Neuronal stem cell (in vitro differentiated cells): ENCODE measurements at places on chromosomes 3 and 15.

DNA sequence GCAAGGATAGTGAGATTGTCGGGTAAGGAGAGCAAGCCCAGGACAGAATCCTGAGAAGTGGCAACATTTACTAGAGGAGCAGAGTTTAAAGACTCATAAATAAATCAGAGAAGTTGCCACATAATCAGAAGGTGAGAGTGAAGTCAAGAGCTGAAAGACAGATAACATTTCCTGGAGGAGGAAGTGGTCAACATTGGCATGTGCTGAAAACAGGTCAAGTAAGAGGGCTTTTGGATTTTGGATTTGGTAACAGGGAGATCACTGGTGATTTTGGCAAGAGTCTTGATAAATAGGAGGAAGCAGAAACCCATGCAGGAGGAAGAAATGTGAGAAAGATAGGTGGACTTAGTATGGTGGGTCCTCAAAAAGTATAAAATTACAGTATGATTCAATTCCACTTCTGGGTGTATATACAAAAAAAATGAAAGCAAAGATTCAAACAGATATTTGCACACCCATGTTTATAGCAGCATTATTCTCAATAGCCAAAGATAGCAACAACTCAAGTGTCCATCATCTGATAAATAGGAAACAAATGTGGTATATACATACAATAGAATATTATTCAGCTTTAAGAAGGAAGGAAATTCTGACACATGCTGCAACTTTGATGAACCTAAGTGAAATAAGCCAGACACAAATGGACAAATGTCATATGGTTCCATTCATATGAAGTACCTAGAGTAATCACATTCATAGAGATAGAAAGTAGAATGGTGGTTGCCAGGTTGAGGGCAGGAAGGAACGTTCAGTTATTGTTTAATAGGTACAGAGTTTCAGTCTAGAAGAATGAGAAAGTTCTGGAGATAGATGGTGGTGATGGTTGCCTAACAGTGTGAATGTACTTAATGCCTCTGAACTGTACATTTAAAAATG, 27.3 kb upstream of the MBNL1 start:
- DNase-seq = no peak

DNA sequence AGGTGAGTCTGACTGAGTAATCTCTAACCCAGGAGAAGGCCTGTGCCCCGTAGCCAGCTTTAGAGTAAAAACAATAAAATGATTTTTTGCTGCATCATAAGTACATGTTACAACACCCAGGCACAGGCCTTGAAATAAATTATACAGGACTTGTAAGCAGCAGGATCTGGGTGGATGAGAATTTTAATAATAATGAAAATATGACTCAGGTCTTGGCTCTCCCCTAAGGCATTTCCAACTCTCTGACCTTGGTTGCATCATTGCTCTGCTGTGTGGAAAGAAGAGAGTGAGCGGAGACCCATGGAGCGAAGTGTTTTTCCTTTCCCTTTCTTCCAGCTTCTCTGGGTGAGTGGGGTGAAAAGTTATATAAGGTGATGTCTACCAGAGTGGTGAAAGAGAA, 44.6 kb downstream of the EOMES start:
- DNase-seq = no peak

DNA sequence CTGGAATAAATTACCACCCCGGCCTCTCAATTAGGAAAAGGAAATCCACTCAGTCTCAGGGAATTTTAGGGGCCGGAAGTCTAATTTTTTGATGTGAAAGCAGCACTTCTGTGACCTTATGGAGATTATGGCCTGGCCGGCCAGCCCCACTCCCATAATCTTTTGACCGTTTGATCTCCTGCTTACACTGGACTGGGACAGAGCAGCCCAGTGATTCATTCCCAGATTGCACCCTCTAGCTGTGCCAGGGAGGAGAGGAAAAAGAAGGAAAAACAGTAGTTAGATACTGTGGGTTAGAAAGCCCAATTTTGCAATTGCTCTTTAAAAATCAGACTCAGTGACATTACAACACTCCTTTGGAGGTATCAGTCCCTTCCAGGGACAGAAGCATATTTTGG, 32.4 kb downstream of the GJD2 start:
- no peak for DNase-seq

GRCh38 chr15:101615414-101615985, 36.7 kb downstream of the TM2D3 start:
- DNase-seq = no peak

- no peak for DNase-seq
Measured at GRCh38 chr3:187615630-187616029, 54.6 kb downstream of the SST start.

GRCh38 chr3:161323926-161324621, 47.2 kb downstream of the SPTSSB start:
- DNase-seq = no peak

- no peak for DNase-seq
Measured at GRCh38 chr3:9852528-9852927, 8.7 kb upstream of the RPUSD3 start.

- no peak for DNase-seq
Measured at GRCh38 chr15:32908135-32908801, 190.5 kb downstream of the GREM1 start.

DNA sequence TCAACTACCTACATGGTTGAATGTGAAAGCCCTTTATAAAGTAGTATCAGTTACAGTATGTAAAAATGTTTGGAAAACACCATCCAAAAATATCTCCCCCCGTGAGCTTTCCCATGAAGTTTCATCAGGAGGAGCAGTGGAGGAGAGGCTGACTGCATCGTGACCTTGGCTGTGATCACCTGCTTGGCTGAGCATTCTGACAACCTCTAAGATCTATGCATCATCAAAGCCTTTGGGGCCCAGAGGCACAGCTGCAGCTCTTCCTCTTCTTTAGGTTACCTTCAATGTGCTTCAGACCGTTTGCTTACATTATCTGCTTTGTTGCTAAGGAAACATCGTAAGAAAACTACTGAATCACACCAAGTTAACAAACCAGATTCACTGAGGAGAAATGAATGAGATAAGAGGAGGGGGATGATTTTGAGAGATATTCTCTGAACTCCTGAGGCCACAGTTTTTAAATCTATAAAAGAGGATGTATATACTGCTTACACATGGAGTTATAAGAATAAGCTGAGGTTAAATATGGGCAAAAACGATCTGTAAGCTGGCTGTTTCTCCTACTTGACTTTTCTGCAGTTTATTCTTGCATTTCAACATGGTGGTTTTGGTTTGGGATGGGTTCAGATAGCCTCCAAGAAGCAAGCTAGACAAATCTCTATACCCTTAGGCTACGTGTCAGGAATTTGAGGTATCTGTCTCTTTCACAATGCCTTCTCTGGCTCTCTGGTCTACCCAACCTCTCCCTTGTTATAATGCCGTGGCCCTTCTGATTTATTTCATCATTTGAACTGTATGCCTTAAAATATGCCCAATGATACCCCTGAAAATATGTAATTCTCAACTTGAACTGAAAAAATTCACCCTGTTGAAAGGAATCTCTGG, 4.0 kb downstream of the GCSAM start:
- DNase-seq = no peak

DNA sequence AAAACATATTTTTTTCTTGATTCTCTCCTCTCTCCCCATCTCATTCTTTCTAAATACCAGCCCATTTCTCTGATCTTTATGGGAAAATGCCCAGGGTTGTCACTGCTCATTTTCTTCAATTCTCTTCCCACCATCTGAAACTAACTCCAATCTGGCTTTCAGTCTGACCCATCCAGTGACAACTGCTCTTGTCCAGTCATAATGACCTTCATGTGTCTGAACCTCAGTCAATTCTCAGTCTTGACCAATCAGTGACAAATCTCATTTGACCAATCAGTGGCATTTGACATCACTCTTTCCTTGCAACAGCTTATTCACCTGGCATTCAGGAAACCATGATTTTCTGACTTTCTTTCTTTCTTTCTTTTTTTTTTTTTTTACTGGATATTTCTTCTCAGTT, 15.1 kb downstream of the VEPH1 start:
- DNase-seq = no peak

- no peak for DNase-seq
Measured at GRCh38 chr3:69695443-69695842, 43.8 kb upstream of the MITF start.

GRCh38 chr3:116350119-116350733, 95.1 kb downstream of the LSAMP start:
- no peak for DNase-seq

GRCh38 chr3:67018789-67019526, 20.9 kb downstream of the KBTBD8 start:
- DNase-seq = no peak

DNA sequence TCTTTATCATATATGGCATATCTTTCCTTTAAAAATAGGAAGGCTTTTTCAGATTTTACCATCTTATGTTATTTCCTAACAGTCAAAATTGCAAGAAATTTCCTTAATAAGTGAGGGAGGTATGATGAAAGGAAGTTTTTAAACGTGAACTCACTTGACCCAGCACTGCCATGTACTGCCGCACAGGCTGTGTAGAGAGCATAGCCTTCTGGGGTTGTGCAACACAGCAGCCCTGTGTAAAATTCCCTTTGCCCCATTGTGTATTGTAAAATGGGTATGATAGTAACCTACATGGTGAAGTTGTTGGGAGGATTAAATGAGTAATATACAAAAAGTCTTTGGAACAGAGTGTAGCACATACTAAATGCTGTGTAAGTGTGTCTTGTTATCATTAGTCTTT, 78.6 kb downstream of the PEX5L start:
- no peak for DNase-seq

GRCh38 chr3:106717178-106717780, 660.0 kb upstream of the CCDC54 start:
- DNase-seq = no peak

DNA sequence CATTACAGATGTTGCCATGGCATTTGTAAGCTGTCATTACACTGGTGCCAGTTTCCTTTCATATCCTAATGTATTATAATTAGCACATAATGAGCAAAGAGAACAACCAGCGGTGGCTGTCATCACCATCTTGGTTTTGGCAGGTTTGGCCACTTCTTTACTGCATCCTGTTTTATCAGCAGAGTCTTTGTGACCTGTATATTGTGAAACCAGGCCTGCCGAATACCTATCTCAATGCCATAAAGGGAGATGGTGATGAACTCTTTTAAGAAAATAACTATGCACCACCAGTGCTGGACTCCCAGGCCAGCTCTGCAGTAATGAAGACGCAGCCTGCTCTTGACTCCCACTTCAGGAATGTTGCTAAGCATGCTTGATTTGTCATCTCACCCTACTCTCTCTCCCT, 458.1 kb upstream of the NR2F2 start:
- no peak for DNase-seq

- no peak for DNase-seq
Measured at GRCh38 chr15:33086500-33087121, 107.9 kb downstream of the FMN1 start.

GRCh38 chr15:69305204-69305931, 6.7 kb downstream of the PAQR5 start:
- DNase-seq = no peak

GRCh38 chr3:165837058-165837525, at the start of gene BCHE:
TSS of gene BCHE (minus strand) at chr3:165837423. CDS start at chr3:165831033, 6,390 bp downstream.
- peak; percentile 30 for DNase-seq

- DNase-seq = no peak
Measured at GRCh38 chr15:52557274-52557641, 11.6 kb downstream of the ARPP19 start.

DNA sequence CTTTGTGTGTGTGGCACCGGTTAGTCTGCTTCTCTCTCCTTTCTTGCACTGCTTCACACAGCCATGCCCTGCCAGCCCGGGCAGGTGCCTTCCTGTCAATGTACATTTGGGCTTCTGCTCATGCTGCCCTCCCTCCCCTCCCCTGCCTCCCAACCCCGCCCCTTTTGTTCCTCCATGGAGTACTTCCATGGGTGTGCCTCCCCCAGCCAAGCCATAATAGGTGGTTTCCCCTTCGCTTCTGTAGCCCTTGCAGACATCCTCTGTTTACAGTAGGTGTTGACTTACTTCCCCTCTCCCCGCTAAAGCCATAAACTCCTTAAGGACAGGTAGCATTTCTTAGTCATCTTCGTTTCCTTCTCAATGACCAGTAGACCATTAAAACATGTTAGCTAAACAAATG, 31.8 kb upstream of the CRTC3 start:
- no peak for DNase-seq

DNA sequence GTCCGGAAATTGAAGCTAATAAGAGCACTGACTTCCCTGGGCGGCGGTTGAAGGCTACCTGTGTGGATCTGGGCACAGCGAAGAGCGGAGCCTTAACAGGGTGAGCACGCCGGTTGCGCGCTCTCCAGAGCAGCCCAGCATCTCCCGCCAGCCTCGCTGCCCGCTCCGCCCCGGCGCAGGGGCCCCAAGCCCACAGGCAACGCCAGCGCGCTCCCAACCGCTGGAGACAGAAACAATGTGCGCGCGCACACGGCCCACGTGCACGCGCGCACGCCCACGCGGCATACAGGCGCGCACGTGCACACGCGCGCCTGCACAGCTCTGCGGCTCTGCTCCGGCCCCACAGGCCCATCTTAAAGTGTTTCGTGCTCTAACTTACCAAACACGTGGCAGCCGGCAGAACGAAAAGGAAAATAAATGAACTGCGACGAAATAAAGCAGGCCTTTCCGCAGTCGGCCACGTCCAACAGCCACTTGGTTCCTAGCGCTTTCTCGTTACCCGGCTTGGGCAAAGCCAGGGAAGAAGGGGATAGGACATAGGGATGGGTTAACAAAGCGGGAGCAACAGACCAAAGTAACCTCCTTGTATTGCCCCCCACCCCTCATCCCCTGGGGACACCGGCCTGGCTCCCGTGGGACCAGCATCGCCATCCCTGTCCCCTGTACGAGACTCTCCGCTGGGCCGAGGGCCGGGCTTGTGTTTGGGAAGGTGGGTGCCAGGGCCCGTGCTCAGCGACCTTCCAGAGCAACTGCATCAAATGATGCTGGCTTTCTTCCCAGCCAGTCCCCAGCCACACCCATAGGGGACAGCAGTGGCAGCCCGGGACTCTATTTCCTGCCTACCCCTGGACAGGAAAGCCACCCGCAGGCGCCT, 203.7 kb downstream of the ABHD5 start:
- DNase-seq = peak; percentile 77

- peak; percentile 14 for DNase-seq
Measured at GRCh38 chr15:41417418-41418195, 712 bp downstream of the RTF1 start.

GRCh38 chr3:146746190-146746589, 141.0 kb upstream of the PLSCR5 start:
- no peak for DNase-seq

DNA sequence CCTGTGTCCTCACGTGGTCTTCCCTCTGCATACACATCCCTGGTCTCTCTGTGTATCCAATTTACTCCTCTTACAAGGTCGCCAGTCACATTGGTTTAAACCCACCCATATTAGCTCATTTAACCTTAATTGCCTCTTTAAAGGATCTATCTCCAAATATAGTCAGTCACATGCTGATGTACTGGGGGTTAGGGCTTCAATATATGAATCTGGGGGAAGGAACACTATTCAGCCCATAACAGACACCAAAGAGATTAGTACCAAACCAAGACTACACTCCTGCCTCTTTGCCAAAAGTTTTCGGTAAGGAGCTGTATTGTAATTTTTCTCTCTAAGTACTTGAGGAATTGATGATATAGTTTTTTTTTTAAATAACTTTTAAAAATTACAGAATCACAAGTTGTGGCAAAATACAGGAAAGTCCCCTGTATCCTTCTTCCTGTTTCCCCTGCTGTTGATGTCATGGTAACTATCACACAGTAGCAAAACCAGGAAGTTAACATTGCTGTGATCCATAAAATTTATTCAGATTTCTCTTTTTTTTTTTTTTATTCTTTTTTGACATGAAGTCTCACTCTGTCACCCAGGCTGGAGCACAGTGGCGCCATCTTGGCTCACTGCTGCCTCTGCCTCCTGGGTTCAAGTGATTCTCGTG, 67.8 kb downstream of the SLCO3A1 start:
- no peak for DNase-seq

- no peak for DNase-seq
Measured at GRCh38 chr3:102810937-102811336, 376.1 kb downstream of the ZPLD1 start.
